ENCODE measurements at places on chromosomes 12 and 14. TPM values are rescaled to one million over a fixed set of nuclear protein-coding genes. Genes with fewer than 3 reads are reported as not detected.
A peak's percentile ranks its signal among the peaks of the same experiment; 100 is the strongest.

DNA sequence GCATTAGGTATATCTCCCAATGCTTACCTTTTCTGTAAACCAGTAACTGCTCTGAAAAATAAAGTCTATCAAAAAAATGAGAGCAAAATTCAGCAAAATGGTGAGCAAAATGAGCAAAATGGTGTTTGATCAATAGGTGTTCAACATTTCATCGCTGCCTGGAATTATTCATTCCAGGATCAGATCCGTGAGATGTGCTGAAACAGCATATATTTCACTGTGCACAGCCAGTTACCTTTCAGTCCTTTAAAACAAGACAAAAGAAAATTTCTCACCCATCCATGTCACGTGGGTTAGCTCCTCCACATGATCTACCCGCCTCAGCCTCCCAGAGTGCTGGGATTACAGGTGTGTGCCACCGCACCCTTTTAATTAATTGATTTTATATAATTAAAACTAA is 8.1 kb upstream of the FGF23 start:
- H3K4me1 ChIP-seq = no peaks in the 10 kb centered on the region
- no peak overlapping the region for H3K27ac ChIP-seq
- H3K36me3 ChIP-seq = no peaks in the 10 kb centered on the region
- DNase-seq = no peak
- H3K4me3 ChIP-seq = no peak overlapping the region

The KCNH3 gene
- total RNA-seq = not detected

The PRKAG1 gene
- total RNA-seq = 106 TPM

- no peak overlapping the region for H3K27ac ChIP-seq
- no peaks in the 10 kb centered on the region for H3K27me3 ChIP-seq
- DNase-seq = no peak
Observed at GRCh38 chr12:38124247-38125012, 192.1 kb upstream of the ALG10B start.

- H3K36me3 ChIP-seq = no peaks in the 10 kb centered on the region
- H3K27ac ChIP-seq = no peak overlapping the region
- DNase-seq = no peak
- no peaks in the 10 kb centered on the region for H3K27me3 ChIP-seq
- H3K4me1 ChIP-seq = no peaks in the 10 kb centered on the region
Observed at GRCh38 chr12:28086521-28087155, 103.6 kb upstream of the CCDC91 start.

GRCh38 chr12:102326982-102327381 is 129.3 kb upstream of the PMCH start:
- no peaks in the 10 kb centered on the region for H3K4me1 ChIP-seq
- no peak overlapping the region for H3K27ac ChIP-seq
- no peaks in the 10 kb centered on the region for H3K36me3 ChIP-seq
- H3K4me3 ChIP-seq = no peak overlapping the region
- DNase-seq = peak; percentile 7
- H3K27me3 ChIP-seq = no peaks in the 10 kb centered on the region

DNA sequence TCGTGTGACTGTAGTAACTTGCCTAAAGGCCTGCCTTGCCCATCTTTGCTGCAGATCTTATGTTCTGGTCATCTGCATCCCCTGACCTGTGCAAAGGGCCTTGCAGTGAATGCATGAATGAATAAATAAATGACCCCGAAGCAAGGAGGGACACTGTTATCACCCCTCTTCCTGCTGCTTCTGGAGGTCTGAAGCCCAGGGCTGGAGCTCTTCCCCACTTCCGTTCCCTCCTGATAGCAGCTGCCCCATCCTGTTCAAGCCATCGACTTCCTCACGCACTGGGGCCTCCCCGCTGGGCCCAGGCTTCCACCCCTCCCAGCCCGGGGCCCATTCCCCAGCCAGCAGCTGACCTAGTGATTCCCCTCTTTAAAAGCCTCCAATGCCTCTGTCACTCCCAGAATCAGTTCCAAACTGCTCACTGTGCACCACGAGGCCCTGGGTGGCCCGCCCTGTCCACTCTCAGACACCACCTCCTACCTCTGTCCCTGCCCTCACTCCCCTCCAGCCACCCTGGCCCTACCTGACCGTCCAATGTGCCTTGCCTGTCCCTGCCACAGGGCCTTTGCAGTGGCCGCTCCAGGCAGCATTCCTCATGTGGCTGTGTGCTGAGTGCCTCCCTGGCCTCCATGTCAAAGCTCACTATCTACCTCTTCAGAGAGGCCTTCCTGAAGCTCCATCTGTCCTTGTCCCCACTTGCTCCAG is 78.6 kb downstream of the SCARB1 start:
- no peak overlapping the region for H3K27ac ChIP-seq
- no peaks in the 10 kb centered on the region for H3K27me3 ChIP-seq
- H3K4me3 ChIP-seq = no peak overlapping the region
- DNase-seq = no peak
- H3K4me1 ChIP-seq = peaks cover 3% of the 10 kb centered on the region

The NPFF gene
- not detected for total RNA-seq

DNA sequence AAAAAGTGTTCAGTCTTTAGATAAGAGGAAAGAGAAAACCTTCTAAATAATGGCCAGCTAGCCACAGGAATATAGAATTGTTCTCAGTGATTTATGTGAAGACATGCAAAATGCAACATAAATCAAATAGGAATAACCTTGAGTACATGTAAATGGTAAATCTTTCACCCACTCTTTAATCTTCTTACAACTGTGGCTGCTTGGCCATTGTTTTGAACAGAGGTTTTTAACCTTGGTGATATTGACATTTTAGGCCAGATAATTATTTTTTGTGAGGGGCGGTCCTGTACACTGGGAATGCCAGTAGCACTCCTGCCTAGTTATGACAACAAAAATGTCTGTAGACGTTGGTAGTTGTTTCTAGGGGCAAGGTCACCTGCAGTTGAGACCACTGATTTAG is 479.9 kb upstream of the NOVA1 start:
- H3K36me3 ChIP-seq = no peaks in the 10 kb centered on the region
- no peak for DNase-seq
- no peak overlapping the region for H3K4me3 ChIP-seq
- no peaks in the 10 kb centered on the region for H3K4me1 ChIP-seq
- no peak overlapping the region for H3K27ac ChIP-seq

The PAH gene
- not detected for total RNA-seq

The DIO2 gene
- total RNA-seq = 24.2 TPM

DNA sequence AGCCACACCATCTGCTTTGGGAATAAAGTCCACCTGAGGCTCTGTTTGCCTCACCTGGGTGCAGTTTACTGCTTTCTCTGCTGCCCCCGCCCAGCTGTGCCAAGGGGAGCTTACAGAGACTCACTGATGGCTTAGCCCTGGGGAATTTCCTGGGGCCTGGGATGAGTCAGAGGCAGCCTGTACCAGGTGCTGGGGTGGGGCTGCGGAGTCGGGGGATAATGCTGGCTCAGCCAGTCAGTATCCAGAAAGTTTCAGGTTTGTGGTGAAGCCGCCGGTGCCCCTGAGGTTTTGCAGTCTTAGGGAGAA is 22.3 kb downstream of the PLEKHG3 start:
- no peak overlapping the region for H3K4me3 ChIP-seq
- no peaks in the 10 kb centered on the region for H3K27me3 ChIP-seq
- peaks cover 15% of the 10 kb centered on the region for H3K36me3 ChIP-seq
- peaks cover 2% of the 10 kb centered on the region for H3K4me1 ChIP-seq
- no peak overlapping the region for H3K27ac ChIP-seq

The PCED1B gene
- 0.28 TPM for total RNA-seq

DNA sequence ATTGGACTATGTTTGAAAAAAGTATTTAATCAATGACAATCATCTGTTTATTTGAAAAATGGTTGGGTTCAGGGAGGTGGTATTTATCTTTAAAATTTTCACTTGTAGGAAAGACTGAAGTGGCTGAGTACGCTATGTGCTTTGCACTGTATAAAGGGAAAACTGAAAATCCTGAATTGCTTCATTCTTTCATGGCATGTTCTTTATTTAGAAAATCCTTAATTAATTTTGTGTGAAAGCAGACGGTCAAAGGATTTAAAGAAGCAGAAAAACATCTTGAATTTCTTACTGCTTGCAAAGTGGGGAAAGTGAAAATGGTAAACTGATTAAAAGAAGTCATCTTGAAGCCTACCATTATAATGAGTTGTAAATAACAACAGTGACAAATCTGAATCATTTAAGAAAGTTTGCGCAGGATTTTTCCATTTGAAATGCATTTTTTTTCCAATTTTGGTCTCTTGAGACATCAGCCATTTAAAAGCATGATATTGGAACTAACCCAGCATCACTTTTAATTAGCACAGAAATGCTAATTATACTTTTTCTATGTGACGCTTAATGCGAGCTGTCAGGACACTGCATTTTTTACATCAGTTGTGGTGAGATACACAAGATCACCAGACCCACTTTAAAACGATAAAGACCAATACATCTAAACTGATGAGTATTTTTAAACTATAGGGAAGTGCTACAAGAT is 169.0 kb downstream of the NEDD1 start:
- no peaks in the 10 kb centered on the region for H3K36me3 ChIP-seq
- H3K4me3 ChIP-seq = no peak overlapping the region
- no peaks in the 10 kb centered on the region for H3K27me3 ChIP-seq
- H3K27ac ChIP-seq = no peak overlapping the region
- DNase-seq = no peak
- no peaks in the 10 kb centered on the region for H3K4me1 ChIP-seq

GRCh38 chr14:100714258-100714892 is 12.3 kb upstream of the DLK1 start:
- no peaks in the 10 kb centered on the region for H3K36me3 ChIP-seq
- H3K27ac ChIP-seq = no peak overlapping the region
- H3K4me1 ChIP-seq = no peaks in the 10 kb centered on the region
- DNase-seq = no peak

The MIP gene
- not detected for total RNA-seq

The MED13L gene
- total RNA-seq = 93.3 TPM

The KRT71 gene
- total RNA-seq = not detected

- H3K4me1 ChIP-seq = no peaks in the 10 kb centered on the region
- peaks cover 78% of the 10 kb centered on the region for H3K27me3 ChIP-seq
- H3K27ac ChIP-seq = no peak overlapping the region
- H3K4me3 ChIP-seq = no peak overlapping the region
Observed at GRCh38 chr12:53738406-53739213, 11.4 kb upstream of the CALCOCO1 start.

The EFS gene
- total RNA-seq = 2.2 TPM

- H3K27me3 ChIP-seq = no peaks in the 10 kb centered on the region
- no peaks in the 10 kb centered on the region for H3K4me1 ChIP-seq
- no peak overlapping the region for H3K4me3 ChIP-seq
Observed at GRCh38 chr14:20846560-20846959, 43.9 kb upstream of the RNASE1 start.

DNA sequence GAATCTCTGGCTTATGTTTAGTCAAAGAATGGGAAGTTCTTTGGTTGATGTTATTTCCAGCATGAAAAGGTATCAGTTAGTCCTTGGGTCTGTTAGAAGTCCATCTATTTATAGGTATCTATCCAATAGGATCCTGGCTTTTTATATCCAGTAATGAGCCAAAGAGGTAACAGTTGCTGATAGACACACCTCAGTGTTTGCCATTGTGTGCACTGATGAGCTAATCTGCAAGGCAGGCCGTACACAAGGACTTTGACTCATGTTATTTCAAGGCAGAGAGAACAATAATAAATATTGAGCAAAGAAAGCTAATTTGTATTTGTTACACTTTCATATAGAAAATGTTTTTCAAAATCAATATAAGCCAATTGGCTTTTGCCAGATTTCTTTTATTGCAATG is 56.4 kb downstream of the GLT1D1 start:
- no peak overlapping the region for H3K27ac ChIP-seq
- no peaks in the 10 kb centered on the region for H3K27me3 ChIP-seq
- H3K4me3 ChIP-seq = no peak overlapping the region
- DNase-seq = no peak
- H3K36me3 ChIP-seq = no peaks in the 10 kb centered on the region
- no peaks in the 10 kb centered on the region for H3K4me1 ChIP-seq

DNA sequence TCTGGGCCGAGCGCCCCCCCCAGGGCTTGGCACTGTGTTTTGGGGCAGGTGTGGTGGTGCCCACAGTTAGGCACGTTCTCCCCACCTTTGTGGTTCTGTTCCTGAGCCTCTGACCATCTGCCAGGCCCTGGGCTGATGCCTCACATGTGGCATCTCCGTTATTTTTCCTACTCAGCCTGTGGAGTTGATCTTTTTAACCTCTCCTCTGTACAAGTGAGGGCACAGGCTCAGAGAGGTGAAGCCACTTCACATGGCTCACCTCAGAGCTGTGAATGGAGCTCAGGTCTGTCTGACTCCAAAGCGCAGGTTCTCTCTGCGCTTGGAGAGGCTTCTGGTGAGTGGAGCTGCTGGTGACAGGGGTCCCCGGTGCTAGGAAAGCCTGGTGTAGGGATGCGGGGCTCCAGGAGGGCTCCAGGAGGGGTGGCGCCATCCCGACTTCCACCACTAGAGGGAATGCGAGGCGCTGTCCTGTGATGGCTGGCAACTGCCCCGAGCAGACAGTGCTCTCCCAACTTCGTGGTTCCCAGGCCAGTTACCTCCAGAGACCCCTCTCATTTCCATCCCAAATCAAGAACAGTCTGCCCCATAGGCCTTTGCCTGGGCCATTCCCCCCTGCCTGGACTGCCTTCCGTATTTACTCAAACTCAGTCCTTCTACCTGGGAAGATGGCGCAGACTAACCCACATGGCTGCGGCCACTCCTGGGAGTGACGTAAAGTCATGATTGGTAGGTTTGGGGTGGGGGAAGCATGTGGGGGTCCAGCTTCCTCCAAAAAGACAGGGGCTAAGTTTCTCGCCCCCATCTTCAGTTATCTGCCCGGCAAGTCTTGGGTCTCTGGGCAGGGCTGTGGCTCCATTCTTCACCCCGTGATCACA is 9.9 kb downstream of the BCL7A start:
- no peaks in the 10 kb centered on the region for H3K27me3 ChIP-seq
- no peak overlapping the region for H3K27ac ChIP-seq
- DNase-seq = no peak
- H3K4me1 ChIP-seq = no peaks in the 10 kb centered on the region
- peaks cover 2% of the 10 kb centered on the region for H3K36me3 ChIP-seq

The TAS2R46 gene
- 4.7 TPM for total RNA-seq

- DNase-seq = peak; percentile 83
- no peak overlapping the region for H3K27ac ChIP-seq
- H3K4me3 ChIP-seq = no peak overlapping the region
- peaks cover 6% of the 10 kb centered on the region for H3K4me1 ChIP-seq
- no peaks in the 10 kb centered on the region for H3K36me3 ChIP-seq
- H3K27me3 ChIP-seq = no peaks in the 10 kb centered on the region
Observed at GRCh38 chr14:89640141-89640540, 223.1 kb upstream of the FOXN3 start.

DNA sequence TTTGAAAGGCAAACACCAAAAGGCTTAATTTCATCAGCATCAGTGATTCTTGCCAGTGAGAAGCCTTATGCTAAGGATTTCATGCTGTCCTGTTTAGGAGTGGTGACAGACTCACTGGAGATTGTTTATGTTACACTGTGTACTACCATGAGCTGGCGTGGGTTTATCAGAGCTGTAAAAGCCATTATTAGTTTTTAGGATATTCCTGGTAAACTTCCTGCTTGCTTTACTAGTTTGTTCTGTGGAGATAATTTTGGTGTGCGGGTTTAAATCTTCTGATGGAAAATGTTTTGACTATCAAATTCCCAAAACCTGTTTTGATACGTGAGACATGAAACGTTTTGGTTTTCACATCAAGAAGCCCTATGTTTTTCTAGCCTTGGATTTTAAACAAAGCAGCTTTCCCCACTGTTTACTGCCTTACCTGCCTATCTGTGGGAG is 15.2 kb downstream of the PPFIBP1 start:
- peak overlapping the region; percentile 6 for H3K27ac ChIP-seq
- peak; percentile 71 for DNase-seq
- no peaks in the 10 kb centered on the region for H3K36me3 ChIP-seq
- no peak overlapping the region for H3K4me3 ChIP-seq

The FOXG1 gene
- not detected for total RNA-seq
